ENCODE measurements at places on chromosomes 5 and 9. TPM values are rescaled to one million over a fixed set of nuclear protein-coding genes. Genes with fewer than 3 reads are reported as not detected.

DNA sequence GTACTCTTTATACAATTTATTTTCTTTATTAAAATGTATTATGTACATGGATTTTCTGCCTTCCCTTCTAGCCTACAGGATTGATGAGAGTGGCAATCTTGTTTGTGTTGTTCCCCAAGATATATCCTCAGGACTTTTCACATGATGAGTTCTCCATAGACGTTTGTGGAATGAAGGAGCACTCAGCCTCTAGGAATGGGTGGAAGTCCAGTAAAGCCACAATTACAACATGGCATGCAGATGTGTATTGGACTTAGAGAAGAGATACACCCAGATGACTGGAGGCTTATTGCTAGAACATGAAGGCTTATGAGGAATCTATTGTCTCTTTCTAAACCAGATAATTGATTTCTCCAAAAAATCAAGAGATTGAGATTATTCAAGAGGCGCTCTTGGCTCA lies 8.2 kb upstream of the DOCK2 start:
- peak; percentile 42 for DNase-seq

DNA sequence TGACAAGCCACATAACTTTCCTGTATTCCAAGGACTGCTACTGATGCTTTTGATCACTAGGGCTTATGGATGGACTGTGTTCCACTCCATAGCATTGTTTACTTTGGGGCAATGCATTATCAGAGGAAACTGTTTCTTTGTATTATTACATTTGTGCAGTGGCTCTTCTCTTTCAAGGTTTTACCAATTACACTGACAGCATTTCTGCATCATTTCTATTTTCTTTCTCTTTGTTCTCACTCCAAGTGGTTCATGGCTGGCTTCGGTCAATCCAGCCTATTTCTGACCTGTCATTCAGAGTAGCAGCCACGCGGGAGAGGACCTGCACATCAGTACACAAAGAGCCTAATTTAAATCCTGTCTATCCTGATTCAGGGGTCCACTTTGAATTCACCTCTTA lies 711.0 kb downstream of the TLE4 start:
- no peak for DNase-seq

DNA sequence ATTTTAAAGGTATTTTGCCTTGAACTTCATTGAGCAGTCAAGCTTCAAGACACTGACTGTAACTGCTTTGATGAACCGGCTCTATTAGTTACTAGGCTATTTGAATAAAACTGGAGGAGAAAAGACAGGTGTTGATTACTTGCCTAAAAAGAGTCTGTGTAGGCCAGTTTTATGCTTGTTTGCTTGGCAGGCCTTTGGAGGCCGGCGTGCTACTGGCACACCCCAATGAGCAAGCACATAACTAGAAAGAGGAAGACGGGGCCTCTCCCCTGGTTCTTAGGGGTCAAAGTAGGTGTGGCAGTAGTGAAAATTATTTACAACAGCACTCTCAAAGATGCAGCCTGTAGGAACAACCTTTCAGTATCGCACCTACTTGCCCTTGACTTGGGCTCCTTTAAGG lies 2.1 kb upstream of the ZFR start:
- no peak for DNase-seq

DNA sequence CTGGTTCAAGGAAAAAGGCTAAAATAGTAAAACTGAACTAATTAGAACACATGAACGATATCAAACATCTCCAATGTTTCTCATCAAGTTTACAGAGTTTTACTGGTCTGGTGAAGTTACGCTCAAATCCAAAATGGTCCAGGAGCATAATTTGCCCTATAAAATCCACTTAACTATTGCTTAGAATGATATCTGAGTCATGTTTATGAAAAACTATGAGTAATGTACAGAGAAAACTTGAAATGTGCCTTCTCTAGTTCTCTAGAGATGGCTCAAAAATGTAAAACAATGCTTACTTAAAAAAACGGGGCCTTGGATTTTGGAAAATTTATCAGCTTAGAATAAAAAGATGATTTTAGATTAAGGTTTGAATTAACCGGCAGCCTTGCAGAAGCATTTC lies 108.1 kb downstream of the FBXW11 start:
- no peak for DNase-seq

DNA sequence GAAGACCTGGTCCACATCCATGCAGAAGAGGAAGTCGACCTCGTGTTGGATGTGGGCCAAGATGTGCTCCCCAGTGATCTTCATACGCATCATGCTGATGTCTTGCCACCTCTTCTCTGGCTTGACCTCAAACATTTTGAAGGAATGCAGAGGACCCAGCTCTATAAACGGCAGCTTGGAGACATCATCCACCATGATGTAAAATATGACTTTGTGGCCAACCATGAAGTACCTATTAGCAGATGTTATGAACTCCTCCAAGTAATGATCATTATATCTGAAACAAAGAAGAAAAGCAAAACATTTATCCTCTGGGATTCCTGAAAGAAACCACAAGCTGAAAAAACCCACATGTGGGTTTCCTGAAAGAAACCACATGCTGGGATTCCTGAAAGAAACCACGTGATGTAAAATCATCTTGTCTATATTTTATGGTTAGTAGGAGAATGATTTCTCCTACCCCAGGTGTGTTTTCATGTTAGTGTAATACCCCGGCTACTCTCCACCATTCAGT lies 52.3 kb downstream of the GGTA1 start:
- peak; percentile 76 for DNase-seq

- peak; percentile 34 for DNase-seq
Measured at GRCh38 chr5:149345892-149346222, 558 bp downstream of the GRPEL2 start.

- DNase-seq = peak; percentile 7
Measured at GRCh38 chr9:20043035-20043434, 254.2 kb upstream of the SLC24A2 start.

GRCh38 chr5:4053136-4053535 lies 457.5 kb downstream of the IRX1 start:
- DNase-seq = no peak

DNA sequence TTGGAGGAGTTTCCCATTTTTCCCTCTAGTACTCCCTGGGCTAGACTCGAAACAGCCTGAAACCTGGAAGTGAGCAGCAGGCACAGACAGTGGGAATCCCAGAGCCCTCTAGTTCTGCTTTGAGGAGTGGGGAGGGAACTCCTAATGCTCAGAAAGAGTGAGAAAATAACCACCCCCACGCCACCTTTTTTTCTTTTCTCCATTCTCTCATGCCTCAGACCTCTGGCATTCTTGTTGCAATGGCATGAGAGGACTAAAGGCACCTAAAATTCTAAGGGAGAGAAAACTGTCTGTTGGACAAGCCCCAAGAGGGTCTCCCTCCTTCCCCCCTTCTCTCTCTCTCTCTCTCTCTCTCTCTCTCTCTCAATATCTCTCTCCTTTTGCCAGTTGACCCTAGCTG lies 15.1 kb upstream of the IRF1 start:
- DNase-seq = no peak

- no peak for DNase-seq
Measured at GRCh38 chr9:104854613-104855012, 73.3 kb downstream of the ABCA1 start.

DNA sequence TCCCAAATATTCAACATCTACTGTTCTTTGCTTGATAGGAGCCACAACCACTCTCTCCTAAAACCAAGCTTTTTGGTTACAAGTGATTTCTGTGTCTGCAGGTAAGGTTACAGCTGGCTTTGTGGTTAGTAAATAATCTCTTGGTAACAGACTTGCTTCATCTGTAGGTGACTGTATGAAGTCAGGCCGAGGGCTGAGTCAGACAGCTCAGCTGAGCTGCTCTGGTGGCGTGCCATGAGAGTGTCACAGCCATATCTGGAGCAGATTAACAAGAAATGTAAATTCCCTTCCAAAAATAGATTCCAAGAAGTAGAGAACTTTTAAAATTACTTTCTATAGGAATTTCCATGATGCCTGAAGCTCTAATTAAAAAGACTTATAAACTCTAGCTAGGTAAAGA lies 23.7 kb upstream of the TAS2R1 start:
- peak; percentile 53 for DNase-seq

DNA sequence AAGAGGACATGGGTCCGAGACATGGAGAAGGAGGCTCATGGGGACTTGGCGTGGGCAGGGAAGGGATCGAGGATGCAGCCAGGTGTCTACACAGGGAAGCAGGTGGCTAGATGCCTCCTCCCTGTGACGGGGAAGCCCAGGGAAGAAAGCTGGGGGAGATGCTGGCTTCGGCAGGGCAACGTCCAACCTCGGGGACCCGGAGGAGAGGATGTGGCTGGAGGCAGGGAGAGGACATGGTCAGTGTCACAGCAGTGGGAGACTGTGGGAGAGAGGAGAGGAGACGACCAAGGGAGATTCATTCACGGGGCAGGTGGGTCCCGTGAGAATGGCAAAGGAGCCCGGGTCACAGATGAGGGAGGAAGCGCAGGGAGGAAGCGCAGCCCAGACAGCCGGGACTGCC lies 73.2 kb upstream of the PHYKPL start:
- DNase-seq = no peak

GRCh38 chr9:77744841-77745430 lies 96.8 kb upstream of the GNA14 start:
- no peak for DNase-seq

GRCh38 chr5:1045960-1046560 lies 37.5 kb downstream of the NKD2 start:
- DNase-seq = no peak

DNA sequence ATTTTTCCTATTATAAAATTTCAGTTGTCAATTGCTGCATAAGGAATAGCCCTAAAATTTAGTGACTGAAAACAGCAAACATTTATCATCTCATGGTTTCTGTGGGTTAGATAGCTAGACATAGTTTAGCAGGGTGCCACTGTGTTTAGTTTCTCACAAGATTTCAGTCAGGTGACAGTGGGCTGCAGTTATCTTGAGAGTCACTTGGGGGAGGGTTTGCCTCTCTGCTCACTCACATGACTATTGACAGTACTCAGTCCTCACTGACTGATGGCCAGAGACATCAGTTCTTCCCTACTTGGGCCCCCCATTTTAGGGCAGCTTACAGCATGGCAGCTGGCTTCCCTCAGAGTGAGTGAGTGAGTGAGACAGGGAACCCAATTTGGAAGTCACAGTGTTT lies 42.0 kb downstream of the PBX3 start:
- DNase-seq = no peak

- DNase-seq = peak; percentile 45
Measured at GRCh38 chr5:145243016-145243415, 592.1 kb downstream of the PRELID2 start.

DNA sequence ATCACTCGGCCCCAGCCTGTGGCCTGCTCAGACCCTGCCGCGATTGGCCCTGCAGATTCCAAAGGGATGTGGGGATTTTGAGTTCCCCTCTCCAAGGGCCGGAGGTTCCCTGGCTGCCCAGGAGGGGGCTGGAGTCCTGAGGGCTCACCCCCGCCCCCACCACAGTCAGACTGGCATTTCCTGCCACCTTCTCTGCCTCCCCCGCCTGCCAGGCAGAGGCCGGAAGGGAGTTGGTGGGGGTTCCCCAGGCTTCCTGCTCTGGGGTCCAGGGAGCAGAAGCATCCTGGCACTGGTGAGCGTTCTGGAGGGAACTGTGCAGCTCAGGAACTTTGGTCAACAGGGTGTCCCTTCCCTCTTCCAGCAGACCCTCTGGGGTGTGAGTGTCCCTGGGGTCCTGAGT lies 70.6 kb downstream of the RXRA start:
- no peak for DNase-seq

DNA sequence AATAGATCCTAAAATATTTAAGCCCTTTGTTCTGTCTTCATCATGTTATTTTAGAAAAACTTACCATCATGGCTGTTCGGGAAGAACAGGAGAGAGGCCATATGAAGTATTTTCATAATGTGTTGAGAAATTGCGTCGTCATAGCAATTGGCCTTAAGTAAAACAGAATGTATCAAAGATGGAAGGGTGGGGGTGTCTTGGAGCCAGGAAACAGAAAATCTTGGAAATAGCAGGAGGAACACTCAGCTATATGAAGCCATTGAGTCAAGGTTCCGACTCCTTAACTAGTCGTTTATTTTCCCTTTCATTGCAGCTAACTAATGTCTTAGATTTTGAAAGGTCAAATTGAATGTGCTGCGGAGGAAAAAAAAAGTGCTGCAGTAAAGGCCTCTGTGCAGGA lies 1.3 kb downstream of the SPTAN1 start:
- peak; percentile 35 for DNase-seq

DNA sequence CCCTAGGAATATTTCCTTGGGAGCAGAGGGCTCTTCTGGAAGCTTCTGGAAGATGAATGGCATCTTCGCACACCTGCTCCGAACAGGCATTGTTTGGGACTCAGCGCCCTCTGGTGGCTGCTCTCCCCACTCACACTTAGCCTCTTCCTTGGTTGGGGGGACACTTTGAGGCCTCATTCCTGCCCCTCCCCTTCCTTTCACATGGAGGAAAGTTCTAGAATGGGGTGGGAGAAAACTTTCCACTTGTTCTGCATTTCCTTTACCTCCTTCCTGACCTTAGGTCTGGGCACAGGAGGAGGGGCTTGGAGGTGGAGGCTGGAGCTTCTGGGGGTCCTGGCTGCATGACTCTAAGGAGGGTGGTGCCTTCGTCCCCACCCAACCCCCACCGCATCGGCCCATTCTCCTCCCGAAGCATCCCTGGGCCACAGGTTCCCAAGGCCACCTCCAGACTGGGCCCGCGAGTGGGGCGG lies 19.3 kb upstream of the SMIM32 start:
- no peak for DNase-seq

DNA sequence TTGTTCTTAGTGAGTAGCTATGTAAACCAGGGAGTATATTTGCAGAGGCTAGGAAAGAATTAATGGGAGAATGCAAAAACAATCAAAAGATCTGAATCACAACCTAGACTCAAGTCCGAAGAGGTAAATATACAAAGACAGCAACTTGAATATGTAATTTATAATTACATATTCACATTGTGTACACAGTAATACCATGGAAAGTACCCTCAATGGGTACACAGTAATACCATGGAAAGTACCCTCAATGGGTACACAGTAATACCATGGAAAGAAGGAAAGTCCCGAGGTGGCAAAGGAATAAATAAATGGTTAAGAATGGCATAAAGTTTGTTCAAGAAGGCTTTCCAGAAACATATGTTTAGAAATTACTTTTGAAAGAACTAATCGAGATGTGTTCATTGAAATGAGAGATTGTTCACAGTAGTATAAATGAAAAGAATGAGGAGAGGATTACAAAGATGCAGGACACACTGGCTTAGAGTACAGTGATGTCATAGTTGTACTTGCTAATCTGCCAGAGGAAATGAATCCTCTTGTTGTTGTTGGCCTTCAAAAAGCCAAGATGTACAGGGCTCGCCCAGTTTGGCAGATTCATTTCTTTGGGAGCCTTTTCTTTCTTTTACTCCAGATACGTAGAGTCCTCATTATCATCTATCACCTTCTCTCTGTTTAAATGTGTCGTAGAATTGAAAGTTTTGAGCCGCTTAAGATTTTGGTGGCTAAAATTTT lies 116.0 kb downstream of the UNC13B start:
- no peak for DNase-seq

CARD6 gene
- 7.0 TPM for total RNA-seq

DYNC2I2 gene
- 59.7 TPM for total RNA-seq

SLC36A3 gene
- total RNA-seq = not detected

ANKDD1B gene
- total RNA-seq = 2.8 TPM

MYMK gene
- total RNA-seq = not detected

SPINK6 gene
- total RNA-seq = not detected

BHMT gene
- total RNA-seq = 2.8 TPM

IL9 gene
- not detected for total RNA-seq

KCNN2 gene
- total RNA-seq = not detected

All from renal cortical epithelial cell (primary cell).